Hematopoietic multipotent progenitor cell treated with erythropoietin and hydrocortisone succinate and interleukin-3 and kit ligand, for 6 days (in vitro differentiated cells): ENCODE measurements at places on chromosomes 11 and 22.

- DNase-seq = peak; percentile 37
These were observed 58.6 kb upstream of the RPS13 start for GRCh38 chr11:17135916-17136683.

DNA sequence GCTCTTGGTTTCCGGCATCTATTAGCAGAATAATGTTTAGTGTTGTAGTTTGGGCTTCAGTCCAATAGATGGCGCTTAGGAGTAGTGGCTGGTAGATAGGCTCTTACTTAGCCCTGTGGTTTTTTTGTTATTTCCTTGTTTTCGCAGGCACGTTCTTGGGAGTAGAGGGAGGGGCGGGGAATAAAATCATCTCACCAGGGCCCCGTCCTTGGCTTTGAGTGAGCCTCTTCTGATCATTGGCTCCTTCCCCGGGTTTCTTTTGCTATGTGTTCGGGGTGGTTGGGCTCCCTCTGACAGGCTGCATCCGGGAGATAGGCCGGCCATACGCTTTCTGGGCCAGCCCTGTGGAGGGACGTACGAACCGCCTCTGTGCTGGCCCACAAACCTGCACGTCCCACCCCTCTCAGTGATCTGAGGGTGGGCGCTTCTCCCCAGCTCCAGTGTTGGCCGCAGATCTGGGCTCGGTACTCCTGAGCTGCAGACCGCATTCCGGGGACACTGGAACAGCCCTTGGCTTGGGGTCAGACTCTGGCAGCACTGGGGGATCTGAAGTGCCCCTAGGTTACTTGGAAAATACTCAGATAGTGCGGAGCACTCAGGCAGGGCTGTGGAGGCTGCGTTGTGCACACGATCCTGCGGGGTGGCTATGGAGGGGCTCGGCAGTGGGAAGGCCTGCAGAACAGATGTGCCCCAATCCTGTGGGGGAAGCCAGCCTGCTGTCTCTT, 217.0 kb downstream of the DYNC2H1 start:
- DNase-seq = peak; percentile 88

DNA sequence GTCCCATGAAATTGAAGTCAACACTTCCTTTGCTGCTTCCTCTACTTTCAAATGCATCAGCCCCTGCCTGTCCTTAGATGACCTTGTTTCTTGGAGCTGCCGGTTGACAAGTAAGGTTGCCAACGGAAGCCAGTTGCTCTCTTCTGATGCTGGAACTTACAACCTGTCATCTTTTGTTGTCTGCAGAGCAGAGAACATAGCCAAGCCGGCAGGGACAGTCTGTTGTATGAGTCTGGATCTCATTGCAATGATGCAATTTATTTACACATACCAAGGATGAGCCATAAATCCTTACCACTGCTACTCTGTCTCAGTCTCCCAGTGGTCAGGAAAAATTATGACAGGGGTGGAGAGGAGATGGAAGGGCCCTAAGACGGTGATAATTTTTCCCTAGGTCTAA, 151.4 kb downstream of the BLID start:
- no peak for DNase-seq

- no peak for DNase-seq
These were observed 147.4 kb upstream of the ZC3H12C start for GRCh38 chr11:109945626-109946321.

GRCh38 chr11:69941546-69942332, 122.5 kb upstream of the FGF3 start:
- DNase-seq = no peak

GRCh38 chr11:58674609-58675008, 52.1 kb downstream of the CNTF start:
- no peak for DNase-seq

GRCh38 chr11:72239849-72240460, 4.0 kb downstream of the PHOX2A start:
- peak; percentile 77 for DNase-seq

- DNase-seq = no peak
These were observed 1187.6 kb downstream of the BRD1 start for GRCh38 chr22:48639896-48640748.

GRCh38 chr22:39300186-39300830, 19.1 kb downstream of the RPL3 start:
- no peak for DNase-seq
